ENCODE measurements at places on chromosomes 16 and 17. TPM values are rescaled to one million over a fixed set of nuclear protein-coding genes. Genes with fewer than 3 reads are reported as not detected.

Gene PRCD
- 2.5 TPM for polyA plus RNA-seq

Gene ALOX15
- 0.48 TPM for polyA plus RNA-seq

Gene CBX2
- 11.3 TPM for polyA plus RNA-seq

Gene CACNA1H
- polyA plus RNA-seq: 30.7 TPM

Gene XAF1
- polyA plus RNA-seq: 7.1 TPM

Gene RGS9
- 4.6 TPM for polyA plus RNA-seq

Gene KCNH4
- not detected for polyA plus RNA-seq

Gene RNF227
- 3.9 TPM for polyA plus RNA-seq

Gene MEIOC
- 1.2 TPM for polyA plus RNA-seq

Gene TAC4
- 0.89 TPM for polyA plus RNA-seq

Gene DGKE
- polyA plus RNA-seq: 4.7 TPM

Gene UNC13D
- 4.2 TPM for polyA plus RNA-seq

Gene IL21R
- polyA plus RNA-seq: 0.33 TPM

Gene CTRB2
- polyA plus RNA-seq: 0.22 TPM

Gene TNFRSF13B
- polyA plus RNA-seq: 0.73 TPM

Gene IKZF3
- polyA plus RNA-seq: 0.36 TPM

Gene TNK1
- 1.4 TPM for polyA plus RNA-seq

Gene DLX4
- 0.12 TPM for polyA plus RNA-seq

Gene OR1F1
- polyA plus RNA-seq: not detected

Gene SHISA6
- 11.7 TPM for polyA plus RNA-seq

Gene DVL2
- polyA plus RNA-seq: 35.0 TPM

Gene CMTM2
- 0.59 TPM for polyA plus RNA-seq

Gene JPT1
- polyA plus RNA-seq: 146 TPM

Gene NPIPB13
- polyA plus RNA-seq: 11.7 TPM

Gene CCDC200
- 3.5 TPM for polyA plus RNA-seq

Gene CCDC78
- 1.3 TPM for polyA plus RNA-seq

Gene ATP2C2
- 0.50 TPM for polyA plus RNA-seq

Gene ZP2
- not detected for polyA plus RNA-seq

Gene FCSK
- polyA plus RNA-seq: 10.0 TPM

Gene RPS6KB1
- polyA plus RNA-seq: 32.4 TPM
